Left cardiac atrium (tissue), 4 donors: ENCODE measurements at places on chromosomes 7 and 10. TPM values are rescaled to one million over a fixed set of nuclear protein-coding genes. Genes with fewer than 3 reads are reported as not detected.
A peak's percentile ranks its signal among the peaks of the same experiment; 100 is the strongest.

GRCh38 chr10:78465431-78465830, 431.8 kb downstream of the RPS24 start:
- no peak for DNase-seq

DNA sequence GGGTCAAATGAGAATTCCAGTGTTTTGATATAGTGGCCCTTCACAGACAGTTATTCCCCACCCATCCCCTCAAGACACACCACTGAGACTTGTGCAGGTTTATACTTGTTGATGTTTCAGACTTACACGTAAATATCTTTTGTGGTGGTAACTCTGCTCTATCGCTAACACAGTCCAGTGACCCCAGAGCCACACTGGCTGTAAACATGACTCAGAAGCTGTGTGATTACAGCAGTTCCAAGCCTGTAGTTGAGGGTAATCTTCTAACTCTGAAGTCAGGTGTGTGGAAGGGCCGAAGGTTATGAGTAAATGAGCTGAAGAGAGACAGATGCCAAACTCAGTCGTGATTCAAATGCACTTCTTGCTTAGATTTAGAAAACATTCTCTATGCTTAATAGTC, 19.4 kb downstream of the NOBOX start:
- DNase-seq: no peak

GRCh38 chr10:52939894-52940293, 167.3 kb upstream of the MBL2 start:
- no peak for DNase-seq

GRCh38 chr7:16564909-16565426, 38.3 kb downstream of the LRRC72 start:
- DNase-seq: no peak

- no peak for DNase-seq
Observed at GRCh38 chr10:24882047-24882698, 70.2 kb downstream of the PRTFDC1 start.

DNA sequence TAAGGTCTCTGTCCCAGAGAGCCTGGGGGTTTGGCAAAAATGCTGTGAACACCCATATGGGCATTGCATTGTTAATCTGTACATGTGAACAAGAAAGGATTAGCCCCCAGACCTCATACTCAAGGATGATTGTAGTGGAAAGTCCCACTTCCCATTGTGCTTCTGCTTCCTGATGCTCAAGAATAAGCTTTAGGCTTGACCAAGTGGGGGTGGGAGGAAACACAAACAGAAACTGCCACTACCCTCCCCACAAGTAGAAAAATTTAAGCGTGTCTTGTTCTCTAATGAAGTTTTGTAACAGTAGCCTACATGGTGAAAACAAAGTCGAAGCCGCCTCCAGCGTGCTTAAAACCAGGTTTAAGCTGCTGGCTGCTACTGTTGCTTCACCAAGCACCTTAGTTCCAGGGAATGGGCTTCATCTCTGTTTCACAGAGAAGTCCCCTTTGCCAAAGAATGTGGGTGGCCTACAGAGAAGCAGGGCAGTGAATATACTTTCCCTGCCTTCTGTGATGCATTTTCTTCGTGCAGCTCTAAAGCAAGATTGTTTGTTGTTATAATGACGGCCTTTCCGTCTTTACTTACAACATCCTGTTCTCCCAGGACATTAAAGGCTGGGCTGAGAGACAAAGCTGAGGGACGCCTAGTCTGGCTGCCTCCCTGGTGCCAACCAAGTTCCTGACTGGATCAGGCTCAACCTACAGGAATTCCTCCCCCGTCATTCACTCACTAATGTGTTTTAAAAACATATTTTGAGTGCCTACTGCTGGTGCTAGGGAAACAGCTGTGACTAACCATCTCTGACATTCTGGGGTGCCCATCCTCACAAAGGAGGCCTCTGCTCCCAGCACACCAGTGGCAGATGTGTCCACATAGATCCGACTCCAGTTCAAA, 32.1 kb upstream of the CCSER2 start:
- peak; percentile 40 for DNase-seq

DNA sequence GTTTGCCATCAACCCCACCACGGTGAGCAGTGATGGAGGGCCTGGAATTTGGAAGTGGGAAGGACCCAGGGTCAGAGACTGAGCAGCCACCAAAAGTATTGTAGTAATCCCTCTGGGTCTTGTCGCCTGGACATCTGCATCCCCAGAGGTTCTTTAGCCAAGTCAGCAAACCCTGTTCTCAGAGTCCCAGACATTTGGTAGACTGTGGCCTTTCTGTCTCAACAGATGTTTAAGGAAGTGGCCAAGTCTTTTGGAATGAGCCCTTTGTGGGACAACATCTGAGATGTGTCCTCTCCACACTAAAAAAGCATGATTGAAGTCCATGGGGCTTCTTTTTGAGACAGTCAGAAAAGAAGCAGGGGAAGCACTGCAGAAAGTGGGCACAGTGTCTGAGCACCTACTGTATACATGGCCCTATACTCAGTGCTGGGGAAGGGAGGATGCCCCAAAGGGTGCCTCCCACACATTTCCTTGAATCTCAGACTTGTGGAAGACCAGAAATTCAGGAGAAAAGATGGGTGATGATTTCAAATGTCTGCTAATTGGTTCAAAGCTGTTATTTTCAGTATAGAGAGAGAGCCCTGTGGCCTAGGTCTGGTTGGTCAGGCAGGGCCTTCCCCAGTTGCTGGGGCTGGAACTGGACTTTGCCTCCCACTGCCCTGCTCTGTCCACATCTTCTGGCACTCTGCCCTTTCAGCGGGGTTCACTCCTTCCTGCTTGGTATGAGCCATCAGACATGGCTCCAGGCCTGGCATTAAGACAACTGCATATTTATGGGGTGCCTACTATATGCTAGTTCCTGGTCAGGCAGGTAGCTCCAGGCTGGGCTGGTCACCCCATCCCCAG, 26.5 kb upstream of the VSIR start:
- no peak for DNase-seq

DNA sequence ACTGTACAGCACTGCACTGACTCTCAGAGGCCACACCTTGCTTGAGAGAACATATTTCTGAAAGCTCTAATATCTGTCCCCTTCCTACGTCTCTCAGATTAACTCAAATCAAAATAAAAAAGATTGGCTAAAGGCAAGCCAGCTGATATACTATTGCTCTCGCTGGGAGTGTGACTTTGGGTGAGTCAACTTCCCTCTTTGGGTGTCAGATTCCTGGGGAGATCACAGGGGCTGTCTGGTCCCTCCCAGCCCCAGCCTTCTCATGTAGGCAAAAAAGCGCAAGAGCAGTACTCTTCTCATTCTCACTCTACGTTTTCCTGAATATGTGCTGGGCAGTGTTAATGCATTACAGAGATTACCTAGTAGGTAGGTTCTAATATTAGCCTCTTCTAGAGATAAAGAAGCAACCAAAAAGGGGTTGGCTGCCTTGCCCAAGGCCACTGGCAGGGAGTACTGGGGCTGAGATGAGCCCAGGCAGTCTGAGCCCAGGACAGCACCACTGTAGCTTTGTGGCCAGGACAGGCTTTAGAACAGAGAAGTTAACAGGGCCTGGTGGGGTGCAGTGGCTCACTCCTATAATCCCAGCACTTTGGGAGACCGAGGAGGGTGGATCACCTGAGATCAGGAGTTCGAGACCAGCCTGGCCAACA, 9.1 kb upstream of the DENND2A start:
- no peak for DNase-seq

DNA sequence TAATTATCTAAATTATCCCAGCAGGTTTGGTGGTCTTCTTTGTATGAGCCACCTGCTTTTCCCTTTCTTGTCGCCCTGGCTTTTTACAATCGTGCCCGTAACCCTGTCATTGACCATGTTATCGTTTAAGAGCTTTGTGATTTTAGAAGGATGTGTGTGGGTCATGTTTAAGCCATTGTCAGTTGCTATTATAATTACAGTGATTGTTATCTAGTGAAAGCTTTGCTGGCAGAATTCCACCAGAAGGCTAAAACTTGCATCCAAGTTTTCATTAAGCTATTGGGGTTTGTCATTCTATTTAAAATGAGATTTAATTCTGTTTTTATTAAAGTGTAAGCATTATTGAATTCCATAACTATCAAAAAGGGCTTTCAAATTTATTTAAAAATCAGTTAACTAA, 354.2 kb upstream of the TMEM229A start:
- no peak for DNase-seq

DNA sequence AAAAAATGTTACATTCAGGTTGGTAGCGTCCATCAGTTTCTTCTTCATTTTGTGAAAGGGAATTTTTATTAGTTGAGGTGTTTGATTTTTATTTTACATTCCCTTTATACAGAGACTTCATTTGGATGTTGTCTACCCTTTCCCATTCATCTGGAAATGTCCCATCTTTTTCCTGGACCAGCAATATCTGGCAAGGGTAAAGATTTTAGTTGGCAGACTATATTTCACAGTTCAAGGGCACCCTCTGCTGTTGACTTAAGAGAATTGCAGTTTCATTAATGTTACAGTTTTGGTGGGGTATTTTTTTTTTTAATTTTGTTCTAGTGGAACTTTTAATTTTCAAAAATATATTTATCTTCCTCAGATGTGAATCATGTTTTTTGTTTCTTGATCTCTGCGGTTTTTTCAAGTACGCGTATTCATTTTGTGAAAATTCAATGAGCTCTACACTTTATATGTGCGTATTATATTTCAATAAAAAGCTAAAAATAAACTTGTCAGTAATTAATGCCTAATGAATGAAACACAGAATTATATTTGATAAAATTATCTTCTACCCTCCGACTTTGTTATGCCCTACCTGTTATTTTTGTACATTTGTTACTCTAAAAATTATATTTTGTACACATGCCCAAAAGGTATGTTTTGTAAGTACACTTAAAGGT, 97.9 kb upstream of the KLF14 start:
- no peak for DNase-seq

DNA sequence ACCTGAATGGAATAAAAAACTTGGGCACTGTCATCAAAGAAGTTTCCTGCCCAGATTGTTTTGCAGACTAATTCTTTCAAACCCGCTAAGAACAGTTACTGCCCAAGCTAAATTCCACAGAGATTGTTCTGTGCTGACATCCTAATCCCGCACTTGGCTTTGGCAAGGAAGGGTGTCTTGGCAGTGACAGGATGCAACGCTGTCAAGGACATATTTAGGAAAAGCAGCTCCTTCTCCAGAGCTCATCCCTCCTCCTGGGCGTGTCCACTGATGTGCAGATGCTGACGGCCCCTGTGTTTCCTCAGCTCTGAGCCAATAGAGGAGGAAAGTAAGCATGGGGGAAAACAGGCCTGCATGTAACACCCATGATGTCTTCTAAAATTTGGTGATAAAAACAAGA, 74.2 kb downstream of the EEPD1 start:
- DNase-seq: peak; percentile 60

DNA sequence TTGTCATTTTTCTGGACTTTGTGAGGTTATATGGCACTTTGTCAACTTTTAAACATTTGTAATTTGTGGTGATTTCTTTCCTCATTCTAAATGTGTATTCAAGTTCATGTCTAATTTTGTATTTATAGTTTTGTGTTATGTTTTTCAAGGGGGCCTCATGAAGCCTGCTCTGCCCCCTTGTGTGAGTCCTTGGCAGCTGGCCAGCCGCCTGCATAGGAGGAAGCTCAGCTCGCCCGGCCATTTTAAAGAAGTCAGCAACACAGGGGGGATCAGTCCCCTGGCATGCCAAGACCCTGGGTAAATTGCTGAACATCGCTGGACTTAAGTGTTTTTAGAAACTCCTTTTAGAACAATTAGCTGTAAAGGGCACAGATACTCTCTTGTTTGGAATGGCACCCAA, 123.0 kb downstream of the ANLN start:
- DNase-seq: no peak

DNA sequence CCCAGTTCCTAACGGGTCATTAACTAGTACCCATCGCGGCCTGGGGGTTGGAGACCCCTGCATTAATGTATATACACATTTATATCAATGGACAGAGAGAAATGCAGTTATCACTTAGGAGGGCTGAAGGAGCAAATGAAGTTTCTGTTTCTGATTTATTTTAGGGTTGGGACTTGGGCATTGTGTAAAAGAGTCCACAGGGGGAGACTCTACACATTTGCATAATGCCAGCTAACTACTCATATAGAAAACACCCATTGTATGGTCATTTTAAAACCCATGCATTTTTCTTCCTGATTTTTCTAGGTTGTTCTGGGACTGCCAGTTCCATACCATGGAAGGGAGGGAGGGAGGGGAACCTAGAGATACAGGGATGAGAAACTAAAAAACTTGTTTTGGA, 23.5 kb downstream of the BCCIP start:
- no peak for DNase-seq

GRCh38 chr7:55484241-55484640, 88.1 kb downstream of the VOPP1 start:
- DNase-seq: no peak

GRCh38 chr7:110964775-110965174, 126.2 kb upstream of the LRRN3 start:
- no peak for DNase-seq

DNA sequence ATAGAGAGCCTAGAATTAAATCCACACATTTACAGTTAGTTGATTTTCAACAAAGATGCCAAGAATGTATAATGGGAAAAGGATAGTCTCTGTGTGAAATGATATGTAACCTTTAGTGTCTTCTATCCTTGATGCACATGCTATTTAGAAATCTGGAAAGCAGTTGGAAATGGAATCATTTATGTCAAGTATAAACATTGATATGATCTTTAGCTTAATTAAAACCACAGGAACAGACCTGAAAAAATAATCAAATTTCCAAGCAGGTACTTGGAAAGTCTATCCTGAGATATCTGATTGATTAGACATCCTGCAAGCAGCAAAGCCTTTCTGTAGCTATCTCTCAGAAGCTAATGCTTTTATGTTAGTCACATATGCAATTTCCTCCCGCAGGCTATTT, 24.4 kb upstream of the SRI start:
- no peak for DNase-seq

- no peak for DNase-seq
Observed at GRCh38 chr10:21720090-21720489, 186.1 kb downstream of the MLLT10 start.

DNA sequence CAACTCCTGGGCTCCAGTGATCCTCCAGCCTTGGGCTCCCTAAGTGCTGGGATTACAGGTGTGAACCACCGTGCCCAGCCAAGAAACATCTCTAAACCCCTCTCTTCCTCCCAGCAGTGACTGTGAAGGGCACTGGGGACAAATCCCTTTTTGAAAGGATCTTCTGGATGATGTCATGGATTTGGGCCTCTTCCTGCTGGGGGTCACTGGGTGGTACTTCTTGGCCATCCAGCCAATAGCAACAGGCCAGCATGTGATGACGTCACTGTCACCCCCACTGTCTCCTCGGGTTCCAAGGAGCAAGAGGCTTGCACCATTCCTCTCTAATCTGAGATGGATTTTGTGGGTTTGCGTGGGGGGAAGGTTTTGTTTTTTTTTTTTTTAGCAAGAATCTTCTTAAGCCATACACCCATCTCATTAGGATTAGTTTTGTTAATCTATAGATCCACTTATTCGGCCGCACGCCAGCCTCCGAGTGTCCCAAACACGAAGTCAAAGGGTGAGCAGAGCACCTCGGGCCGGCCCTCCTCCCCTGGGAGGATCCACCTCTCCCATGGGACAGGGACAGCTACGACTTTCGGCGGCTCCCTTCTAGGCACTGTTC, 29.4 kb upstream of the TNRC18 start:
- DNase-seq: peak; percentile 77

GRCh38 chr7:13687500-13687899, 302.0 kb downstream of the ETV1 start:
- DNase-seq: no peak

Gene ASB10
- total RNA-seq: 12.8 TPM

Gene GHRHR
- not detected for total RNA-seq

Gene MPLKIP
- 17.1 TPM for total RNA-seq

Gene H2BK1
- not detected for total RNA-seq

Gene TMEM140
- 12.0 TPM for total RNA-seq

Gene IDI2
- total RNA-seq: not detected

Gene VSTM4
- 21.0 TPM for total RNA-seq

Gene ASL
- total RNA-seq: 14.7 TPM

Gene ASAH2
- 3.0 TPM for total RNA-seq
